ENCODE measurements at places on chromosomes 6 and 20.
A peak's percentile ranks its signal among the peaks of the same experiment; 100 is the strongest.

DNA sequence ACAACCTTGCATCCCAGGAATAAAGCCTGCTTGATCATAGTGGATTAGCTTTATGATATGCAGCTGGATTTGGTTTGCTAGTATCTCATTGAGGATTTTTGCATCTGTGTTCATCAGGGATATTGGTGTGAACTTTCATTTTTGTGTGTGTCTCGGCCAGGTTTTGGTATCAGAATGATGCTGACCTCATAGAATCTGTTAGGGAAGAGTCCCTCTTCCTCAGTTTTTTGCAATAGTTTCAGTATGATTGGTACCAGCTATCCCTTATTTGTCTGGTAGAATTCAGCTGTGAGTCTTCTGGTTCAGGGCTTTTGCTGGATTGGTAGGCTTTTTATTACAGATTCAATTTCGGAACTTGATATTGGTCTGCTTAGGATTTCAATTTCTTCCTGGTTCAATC lies 132.5 kb downstream of the ZFAND3 start:
- peak; percentile 40 for DNase-seq

GRCh38 chr20:17807651-17808050 lies 107.9 kb downstream of the BANF2 start:
- DNase-seq = no peak

- DNase-seq = no peak
These were observed 29.8 kb downstream of the SYNJ2 start for GRCh38 chr6:158011478-158011920.

GRCh38 chr6:49269190-49269589 lies 193.9 kb downstream of the MMUT start:
- no peak for DNase-seq

- DNase-seq = no peak
These were observed 174.1 kb downstream of the ADAT2 start for GRCh38 chr6:143276436-143276835.

DNA sequence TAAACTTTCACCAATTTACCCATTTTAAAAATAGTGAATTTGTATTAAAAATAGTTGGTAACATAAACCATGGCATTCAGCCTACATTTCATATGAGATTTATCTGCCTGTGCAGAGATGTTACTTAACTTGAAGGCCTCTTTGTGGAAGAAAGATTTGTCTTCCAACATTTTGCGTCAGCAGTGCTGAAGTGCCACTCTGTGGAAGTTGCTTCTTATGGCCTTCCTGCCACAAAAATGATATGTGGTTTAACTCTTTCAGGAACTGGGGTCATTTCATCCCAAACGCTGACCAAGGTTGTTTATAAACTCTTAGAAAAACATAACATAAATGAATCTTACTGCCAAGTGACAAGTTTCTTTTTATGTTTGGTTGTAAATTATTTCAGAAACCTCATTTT lies 246.8 kb downstream of the ARID1B start:
- DNase-seq = no peak

DNA sequence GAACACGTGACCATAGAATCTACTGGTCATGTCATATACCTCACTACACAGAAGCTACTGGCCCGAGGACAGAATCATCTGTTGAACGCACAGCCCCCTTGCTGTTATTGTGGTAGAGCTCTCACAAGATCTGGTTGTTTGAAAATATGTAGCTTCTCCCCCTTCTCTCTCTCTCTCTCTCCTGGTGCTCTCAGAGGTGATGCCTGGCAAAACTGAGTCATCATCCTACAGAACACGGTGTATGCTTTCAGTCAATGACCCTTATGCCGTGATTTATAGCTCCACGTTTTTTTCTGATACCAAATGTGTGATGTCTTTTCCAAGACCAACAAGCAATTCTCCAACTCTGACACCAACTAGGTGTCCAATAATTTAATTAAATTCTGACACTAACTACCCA lies 13.0 kb upstream of the RBM24 start:
- DNase-seq = no peak

GRCh38 chr6:16533210-16533609 lies 228.1 kb downstream of the ATXN1 start:
- no peak for DNase-seq

DNA sequence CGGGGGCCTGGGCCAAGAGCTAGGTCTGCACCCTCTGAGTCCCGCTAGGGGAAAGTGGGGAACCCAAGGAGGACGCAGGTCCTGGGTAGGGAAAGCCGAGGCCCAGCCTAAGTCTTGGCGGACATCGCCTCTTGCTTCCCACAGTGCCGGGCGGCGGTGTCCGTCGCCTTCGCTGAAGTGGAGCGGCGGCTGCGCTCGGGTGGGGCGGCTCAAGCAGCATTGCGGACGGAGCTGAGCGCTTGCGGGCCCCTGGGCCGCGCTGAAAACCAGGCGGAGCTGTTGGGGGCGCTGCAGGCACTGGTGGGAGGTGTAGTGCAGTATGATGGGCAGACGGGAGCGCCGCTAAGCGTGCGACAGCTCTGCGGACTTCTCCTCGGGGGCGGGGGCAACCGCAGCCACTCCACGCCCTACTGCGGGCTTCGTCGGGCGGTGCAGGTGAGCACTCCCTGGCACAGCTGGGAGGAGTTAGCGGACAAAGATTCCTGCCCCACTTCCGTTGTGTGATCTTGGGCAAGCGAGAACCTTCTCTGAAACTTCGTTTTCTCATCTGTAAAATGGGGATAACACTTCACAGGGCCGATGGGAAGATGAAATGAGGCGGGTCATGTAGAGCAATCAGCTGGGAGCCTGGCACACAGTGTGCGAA lies 4.2 kb downstream of the PRSS16 start:
- DNase-seq = peak; percentile 40

- DNase-seq = no peak
These were observed 188.1 kb upstream of the CEP162 start for GRCh38 chr6:84415517-84415916.

- no peak for DNase-seq
These were observed 55.1 kb downstream of the CDS2 start for GRCh38 chr20:5181958-5182357.

GRCh38 chr6:3587660-3588059 lies 130.8 kb upstream of the SLC22A23 start:
- DNase-seq = no peak

DNA sequence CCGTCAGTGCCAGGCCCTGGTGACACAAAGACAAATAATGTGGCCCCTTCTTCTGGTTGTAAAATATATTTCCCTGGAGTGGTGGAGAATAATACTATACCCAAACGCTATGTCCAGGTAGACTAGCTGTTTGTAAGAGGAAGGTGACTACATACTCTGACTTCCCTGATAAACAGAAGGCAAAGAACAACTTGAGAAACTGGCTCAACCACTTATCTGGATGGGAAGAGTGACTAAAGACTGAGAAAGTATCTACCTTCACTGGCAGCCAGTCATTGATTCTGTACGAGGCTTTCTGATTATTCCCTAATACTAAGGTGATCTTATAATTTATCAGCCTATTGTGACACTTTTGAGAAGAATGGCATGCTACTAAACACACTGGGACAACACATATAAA lies 569.7 kb downstream of the EPHA7 start:
- DNase-seq = no peak

DNA sequence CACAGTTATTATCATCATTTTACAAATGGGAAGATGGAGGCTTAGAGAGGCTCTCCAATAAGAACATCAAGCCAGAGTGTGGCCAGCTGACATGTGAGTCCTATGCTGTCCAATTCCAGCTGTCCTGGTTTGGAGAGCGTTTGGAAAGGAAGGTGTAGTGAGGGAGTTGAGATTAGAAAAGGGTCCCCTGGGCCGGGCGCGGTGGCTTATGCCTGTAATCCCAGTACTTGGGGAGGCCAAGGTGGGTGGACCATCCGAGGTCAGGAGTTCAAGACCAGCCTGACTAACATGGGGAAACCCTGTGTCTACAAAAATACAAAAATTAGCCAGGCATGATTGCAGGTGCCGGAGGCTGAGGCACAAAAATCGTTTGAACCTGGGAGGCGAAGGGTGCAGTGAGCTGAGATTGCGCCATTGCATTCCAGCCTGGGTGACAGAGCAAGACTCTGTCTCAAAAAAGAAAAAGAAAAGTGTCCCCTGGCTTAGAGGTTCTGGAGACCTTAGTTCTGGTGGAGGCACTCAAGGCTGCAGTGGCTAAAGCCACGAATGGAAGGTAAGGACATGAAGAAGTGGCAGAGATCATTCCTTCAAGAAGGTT lies 22.1 kb upstream of the OVOL2 start:
- DNase-seq = no peak

DNA sequence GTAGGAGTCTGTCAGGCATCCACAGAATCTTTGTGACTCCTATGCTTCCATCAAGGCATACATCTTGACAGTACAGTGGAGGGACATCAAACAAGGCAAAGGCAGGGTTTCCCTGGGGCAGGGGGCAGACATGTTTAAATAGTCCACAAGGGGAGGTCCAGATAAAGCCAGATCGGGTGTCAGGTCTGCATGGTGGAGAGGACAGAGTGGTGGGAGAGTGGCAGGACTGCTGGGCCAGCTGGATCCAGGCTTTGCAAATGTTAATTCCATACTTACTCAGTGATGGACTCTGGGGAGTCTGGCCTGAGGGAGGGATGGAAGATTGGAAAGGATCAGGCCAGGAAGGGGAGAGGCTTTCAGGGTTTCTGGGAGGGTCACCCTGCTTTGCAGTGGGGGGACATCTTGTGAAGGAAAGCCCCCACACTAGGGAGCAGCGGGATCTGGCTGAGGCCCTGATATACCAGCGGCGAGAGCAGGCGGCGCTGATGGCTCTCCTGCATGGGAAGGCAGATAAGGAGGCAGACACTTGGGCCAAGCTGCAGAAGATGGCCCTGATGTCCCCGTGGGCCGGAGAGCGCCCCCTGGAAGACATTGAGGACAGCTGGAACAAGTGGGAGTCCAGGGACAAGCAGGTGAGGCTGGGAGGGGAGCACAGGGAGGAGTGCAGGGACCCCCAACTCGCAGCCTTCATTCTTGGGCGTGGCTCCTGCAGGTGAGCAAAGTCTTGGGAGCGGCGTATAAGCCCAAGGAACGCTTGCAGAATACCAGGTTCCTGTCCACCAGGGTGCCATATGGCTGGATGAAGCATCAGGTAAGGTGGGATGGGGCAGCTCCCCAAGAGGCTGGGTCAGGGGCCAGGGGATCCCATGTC lies 44.6 kb downstream of the SUN5 start:
- no peak for DNase-seq

DNA sequence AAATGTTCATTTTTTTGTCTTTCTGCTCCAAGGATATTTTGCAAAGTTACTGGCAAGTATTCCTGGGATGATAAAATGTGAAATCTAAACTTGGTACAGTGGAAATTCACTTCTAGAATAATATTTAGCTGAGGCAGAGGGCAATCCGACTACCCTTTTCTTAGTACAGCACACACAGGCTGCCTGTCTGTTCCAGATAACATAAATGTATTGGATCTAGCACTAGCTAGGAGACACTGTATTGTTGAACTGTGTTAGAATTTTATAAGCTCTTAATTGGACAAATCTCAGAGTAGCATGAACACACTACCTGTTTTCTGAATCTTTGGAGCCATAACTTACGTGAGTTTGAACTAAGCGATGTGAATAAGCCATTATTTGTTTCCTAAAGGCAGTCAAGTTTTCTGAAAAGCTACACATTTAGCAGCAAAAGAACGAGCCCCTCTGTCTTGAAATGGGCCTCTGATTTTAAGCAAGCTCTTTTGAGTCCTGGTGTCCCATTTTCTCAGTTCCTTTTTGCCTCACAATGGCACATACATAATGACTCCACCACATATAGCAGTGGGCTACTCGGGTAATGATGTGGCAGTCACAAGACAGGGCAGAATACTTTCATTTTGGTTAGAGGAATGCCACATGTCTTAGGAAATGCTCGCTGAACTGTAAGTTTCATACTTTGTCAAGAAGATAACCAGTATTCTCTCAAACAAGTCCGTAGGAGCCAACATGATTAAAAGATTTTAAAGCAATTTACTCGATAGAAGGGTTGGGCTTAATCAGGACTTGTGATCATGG lies 116.5 kb upstream of the ESR1 start:
- DNase-seq = peak; percentile 83

DNA sequence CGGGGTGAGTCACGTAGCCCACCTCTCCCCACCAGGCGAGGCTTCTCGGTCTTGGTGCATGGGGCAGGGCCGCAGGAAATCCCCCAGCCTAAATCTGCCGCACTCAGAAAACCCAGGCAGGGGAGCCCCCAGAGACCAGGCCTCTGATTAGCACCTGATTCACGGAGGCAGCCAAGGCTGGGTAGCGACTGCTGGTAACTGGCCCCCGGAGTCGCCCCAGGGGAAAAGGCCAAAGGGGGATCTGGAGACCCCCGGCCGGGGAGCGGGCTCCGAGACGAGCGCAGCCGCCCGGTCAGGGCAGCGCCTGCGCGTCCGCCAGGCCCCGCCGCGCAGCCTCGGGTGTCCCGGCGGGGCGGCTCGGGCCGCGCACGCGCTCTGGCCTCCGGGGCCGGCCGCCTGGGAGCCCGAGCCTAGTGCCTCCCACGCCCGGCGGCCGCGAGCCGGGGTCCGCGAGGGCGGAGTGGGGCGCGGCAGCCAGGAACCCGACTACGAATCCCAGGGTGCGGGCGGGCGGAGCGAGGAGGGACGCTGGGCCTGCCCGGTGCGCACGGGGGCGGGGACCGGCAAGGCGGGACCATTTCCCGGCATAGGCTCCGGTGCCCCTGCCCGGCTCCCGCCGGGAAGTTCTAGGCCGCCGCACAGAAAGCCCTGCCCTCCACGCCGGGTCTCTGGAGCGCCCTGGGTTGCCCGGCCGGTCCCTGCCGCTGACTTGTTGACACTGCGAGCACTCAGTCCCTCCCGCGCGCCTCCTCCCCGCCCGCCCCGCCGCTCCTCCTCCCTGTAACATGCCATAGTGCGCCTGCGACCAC lies at the start of gene DUSP22:
Gene DUSP22, plus strand, starts transcription at position 791 of the 809 bp plus-strand sequence. CDS start 53 bp downstream, outside the sequence.
- DNase-seq = peak; percentile 81

DNA sequence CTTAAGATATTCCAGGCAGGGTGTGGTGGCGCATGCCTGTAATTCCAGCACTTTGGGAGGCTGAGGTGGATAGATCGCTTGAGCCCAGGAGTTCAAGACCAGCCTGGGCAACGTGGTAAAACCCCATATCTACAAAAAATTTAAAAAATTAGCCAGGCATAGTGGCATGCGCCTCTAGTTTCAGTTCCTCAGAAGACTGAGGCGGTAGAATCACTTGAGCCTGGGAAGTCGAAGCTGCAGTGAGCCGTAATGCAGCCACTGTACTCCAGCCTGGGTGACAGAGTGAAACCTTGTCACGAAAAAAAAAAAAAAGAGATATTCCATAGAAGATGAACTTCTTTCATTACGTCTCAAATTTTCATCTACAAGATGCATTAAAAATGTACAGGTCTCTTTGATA lies 46.7 kb upstream of the ISM1 start:
- peak; percentile 9 for DNase-seq

GRCh38 chr6:81384921-81385320 lies 367.6 kb downstream of the TENT5A start:
- no peak for DNase-seq

DNA sequence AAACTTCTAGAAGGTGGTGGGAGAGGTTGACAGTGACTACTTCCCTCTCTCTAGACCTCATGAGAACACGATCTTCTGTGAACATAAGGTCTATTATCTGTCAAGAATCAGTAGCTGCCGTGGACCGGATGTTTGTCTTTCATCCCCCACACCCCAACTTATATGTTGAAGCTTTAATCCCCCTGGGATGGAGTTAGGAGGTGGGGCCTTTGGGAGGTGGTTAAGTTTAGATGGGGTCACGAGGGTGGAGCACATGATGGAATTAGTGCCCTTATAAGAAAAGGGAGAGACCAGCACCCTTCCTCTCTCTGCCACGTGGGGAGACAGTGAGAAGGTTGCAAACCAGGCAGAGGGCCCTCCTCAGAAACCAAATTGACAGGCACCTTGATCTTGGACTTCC lies 409.1 kb downstream of the QKI start:
- DNase-seq = no peak

Data from GM12878 (cell line).